ENCODE measurements at places on chromosomes 1 and 21.

GRCh38 chr1:16124377-16125087 is 31.3 kb downstream of the EPHA2 start:
- no peak for DNase-seq

GRCh38 chr1:225962440-225962975 is 21.5 kb upstream of the LEFTY2 start:
- DNase-seq: peak; percentile 83

- no peak for DNase-seq
Measured at GRCh38 chr1:54278941-54279422, 79.0 kb downstream of the MRPL37 start.

DNA sequence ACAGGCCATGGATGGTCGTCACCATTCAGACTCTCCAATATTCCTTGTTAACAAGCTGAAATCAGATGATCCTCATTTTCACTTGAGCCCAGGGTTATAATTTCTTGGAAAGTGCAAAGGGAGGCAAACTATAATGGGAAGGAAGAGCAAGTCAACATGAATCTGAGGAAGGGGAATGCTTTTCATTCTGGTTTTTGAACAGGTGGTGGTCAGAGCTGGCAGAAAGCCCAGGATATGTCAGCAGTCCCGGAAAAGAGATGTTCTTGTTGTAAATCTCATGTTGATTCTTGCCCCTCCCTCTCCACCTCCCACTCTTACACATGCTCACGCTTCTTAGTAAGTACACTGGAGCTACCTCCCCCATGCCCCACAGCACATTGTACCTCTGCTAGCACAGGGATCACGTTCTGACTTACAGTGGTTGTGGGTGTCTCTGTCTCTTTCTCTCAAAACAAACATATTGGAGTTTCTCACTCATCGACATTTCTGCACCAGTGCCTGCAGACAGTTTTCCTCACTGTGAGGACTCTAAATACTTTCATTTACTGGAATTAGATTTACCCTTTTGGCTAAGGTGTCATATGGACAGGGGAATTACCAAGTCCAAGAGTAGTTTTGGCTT is 77.6 kb downstream of the XCL2 start:
- peak; percentile 46 for DNase-seq

GRCh38 chr1:99348397-99349132 is 84.3 kb downstream of the PLPPR4 start:
- no peak for DNase-seq

DNA sequence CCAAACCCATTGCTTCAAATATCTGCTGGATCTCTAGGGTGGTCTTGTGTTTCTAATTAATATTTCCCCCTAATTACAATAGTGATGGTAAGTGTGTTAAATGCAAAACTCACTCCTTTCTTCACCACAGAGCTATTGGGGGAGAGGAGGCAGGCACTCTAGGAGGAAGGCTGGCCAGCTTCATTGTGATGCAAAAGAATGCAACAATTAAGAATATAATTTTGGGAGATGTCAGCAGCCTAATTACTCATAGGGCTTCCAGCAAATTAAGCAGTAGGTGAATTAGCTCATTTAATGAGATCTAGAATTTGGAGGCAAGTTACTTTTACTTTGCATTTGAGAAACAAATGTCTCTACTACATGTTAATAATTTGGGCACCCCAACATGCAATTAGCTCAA is 560.4 kb upstream of the DAB1 start:
- DNase-seq: no peak

DNA sequence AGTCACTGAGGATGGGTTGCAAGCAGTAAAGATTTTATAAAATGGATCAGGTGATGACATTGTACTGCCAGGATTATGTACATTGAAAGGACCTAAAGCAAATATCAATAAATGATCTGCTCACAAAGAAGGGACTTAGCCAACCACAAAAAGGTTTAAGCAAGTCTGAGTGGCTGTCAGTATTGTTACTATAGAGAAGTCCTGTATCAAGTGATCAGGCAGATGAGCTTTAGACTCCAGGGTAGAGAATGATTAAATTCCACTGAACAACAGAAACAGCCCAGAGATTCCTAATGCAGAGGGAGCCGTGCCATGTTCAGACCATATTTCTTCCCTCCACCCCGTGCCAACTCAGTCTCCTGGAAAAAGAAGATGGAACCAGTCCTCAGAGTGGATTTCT is 138.9 kb downstream of the SETD4 start:
- no peak for DNase-seq

GRCh38 chr1:159011751-159012150 is 2.0 kb downstream of the IFI16 start:
- DNase-seq: no peak

GRCh38 chr1:23902321-23903278 is 10.6 kb downstream of the CNR2 start:
- DNase-seq: no peak

GRCh38 chr1:210779269-210779668 is 354.7 kb downstream of the KCNH1 start:
- DNase-seq: no peak

DNA sequence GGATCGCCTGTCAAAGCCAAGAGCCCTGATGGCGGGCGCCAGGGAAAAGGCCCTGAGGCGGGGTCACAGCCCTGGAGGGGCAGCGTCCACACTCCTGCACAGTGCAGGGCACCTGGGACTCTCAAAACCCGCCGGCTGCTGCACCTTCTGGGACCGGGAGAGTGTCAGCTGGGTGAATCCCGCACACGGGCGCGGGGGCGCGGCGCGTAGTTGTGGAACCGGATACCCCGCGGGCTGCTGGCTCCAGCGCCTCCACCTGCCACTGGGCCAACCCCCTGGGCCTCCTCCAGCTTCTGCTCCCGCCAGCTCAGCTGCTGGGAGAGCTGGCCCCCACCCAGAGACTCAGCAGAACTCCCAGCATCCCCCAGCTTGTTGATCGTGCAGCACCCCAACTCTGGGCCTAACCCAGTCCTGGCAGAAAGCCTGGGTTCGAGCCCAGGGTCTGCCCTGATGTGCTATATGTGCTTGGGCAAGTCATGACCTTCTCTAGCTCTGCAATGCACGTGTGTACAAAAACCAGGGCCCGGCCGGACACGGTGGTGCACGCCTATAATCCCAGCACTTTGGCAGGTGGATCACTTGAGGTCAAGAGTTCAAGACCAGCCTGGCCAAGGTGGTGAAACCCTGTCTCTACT is 33.8 kb downstream of the NECAP2 start:
- DNase-seq: no peak

DNA sequence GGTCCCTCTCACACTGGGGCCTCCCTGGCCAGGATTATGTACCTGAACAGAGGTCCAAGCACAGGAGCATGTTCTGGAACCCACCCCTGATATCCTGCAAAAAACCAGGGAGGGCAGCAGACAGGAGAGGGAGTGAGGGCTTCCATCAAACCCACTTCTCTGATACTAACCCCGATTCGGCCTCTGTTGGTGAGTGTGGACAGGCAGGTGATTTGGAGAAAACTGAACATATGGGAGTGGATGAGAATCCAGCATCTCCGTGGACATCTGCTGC is 215.3 kb downstream of the MATN1 start:
- no peak for DNase-seq

DNA sequence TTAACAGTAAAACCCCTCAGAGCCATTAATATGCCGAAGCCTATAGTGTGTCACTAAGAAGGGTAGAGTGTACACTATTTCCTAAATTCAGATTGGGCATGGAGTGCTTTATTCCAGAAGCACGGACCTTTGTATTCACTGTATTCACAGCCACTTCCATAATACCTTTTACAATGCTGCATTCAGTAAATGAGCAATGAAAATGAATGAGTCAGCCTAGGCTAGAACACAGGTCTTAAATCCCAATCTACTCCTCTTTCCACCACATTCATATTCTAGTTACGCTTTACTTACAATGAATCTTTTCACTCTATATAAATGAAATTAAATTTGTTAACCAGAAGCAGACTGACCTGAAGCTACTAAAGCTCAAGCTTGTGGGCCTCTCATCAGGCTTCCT is 13.0 kb upstream of the GORAB start:
- DNase-seq: no peak

- DNase-seq: no peak
Measured at GRCh38 chr1:195462646-195463045, 1145.6 kb downstream of the KCNT2 start.

DNA sequence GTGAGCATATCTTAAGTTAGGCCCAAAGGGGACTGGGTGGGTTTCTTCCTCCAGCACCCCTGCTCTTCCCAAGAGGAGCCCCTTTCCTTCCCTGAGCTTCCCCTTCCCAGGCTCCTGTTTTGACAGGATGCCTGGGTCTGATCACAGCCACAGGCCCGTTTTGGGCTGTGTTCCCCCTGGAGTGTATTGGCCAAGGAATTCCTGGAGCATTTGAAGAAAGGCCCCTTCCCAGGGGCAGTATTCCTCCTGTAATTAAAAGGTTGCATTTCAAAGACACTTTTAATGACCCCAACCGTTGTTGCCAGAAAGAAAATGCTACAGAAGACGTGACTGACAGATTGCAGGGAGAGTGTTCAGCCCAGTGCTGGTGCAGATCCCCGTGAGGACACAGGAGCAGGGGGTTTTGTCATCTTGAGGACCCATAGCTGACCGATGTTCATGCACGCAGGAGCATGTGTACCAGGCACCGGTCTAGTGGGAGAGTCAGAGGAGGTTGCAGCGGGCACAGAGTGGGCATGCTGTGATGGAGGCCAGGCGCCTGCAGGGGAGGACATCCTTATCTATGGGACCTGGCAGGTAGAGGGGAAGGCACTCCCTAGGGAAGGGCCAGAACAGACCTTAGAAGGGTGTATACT is 19.3 kb upstream of the LBR start:
- no peak for DNase-seq

DNA sequence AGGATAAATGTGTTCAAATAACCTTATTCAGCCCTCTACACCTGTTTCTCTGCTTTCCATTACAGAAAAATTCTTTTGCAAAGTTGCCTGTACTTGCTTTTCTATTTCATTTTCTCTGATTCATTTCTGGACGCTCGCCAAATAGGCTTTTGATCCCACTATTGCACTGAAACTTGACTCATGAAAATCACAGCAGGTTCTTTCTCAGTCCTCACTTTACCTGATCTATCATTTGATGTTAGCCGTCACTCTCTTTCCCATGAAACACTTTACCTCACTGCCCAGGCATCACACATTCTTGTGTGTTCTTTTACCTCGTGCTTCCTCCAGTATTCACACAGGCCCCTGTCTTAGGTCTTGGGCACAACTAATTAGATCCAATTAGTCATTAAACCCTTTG is 26.2 kb downstream of the HSPA13 start:
- no peak for DNase-seq

GRCh38 chr1:53125122-53125521 is 17.3 kb downstream of the SLC1A7 start:
- no peak for DNase-seq

- no peak for DNase-seq
Measured at GRCh38 chr1:65277605-65278347, 31.6 kb upstream of the DNAJC6 start.

- no peak for DNase-seq
Measured at GRCh38 chr1:201399352-201400126, 415 bp upstream of the LAD1 start.

- no peak for DNase-seq
Measured at GRCh38 chr1:87074001-87074795, 159.8 kb downstream of the HS2ST1 start.
